ENCODE measurements at places on chromosomes 4 and X.

DNA sequence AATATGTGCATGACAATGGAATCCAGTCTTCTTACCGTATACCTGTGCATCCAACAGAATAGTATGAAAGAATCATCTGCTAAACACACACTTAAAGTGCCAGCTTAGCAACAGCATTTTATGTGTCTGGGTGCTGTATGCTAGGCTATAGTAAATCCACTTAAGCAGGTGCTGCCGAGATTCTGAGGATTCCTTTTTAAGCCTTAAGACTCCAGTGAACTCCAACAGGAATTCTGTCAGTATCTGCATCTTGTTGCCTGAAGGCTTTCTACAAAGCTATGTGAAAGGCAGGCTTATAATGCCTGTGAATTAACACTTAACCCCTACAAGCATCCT lies 1076.4 kb upstream of the PABPC4L start:
- no peak for DNase-seq

DNA sequence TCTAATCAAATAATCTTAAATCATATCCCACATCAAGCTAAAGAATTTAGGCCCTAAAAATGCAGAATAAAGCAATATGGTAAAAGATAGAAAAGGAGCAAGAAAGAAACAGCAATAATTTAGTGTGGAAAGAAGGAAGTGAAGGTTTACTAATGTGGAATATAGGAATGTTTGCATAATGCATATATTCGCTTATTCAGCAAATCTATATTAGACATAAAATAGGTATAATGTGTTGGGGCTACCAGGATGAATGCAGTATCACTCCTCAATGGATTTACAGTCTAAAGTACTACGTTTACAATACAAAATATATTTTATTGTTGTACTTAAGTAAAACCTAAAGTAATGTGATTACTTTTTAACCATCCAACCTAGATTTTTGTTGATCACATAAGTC lies 4.7 kb downstream of the CENPE start:
- no peak for DNase-seq

GRCh38 chr4:142824368-142824767 lies 21.7 kb downstream of the INPP4B start:
- no peak for DNase-seq

- DNase-seq: peak; percentile 87
Measured at GRCh38 chr4:37976991-37977470, 16.8 kb downstream of the PTTG2 start.

GRCh38 chr4:508675-509638 lies 9.9 kb downstream of the PIGG start:
- DNase-seq: no peak

Measured in left forelimb (tissue), 1 donor.